MM.1S (cell line): ENCODE measurements at places on chromosomes 16 and 17.

DNA sequence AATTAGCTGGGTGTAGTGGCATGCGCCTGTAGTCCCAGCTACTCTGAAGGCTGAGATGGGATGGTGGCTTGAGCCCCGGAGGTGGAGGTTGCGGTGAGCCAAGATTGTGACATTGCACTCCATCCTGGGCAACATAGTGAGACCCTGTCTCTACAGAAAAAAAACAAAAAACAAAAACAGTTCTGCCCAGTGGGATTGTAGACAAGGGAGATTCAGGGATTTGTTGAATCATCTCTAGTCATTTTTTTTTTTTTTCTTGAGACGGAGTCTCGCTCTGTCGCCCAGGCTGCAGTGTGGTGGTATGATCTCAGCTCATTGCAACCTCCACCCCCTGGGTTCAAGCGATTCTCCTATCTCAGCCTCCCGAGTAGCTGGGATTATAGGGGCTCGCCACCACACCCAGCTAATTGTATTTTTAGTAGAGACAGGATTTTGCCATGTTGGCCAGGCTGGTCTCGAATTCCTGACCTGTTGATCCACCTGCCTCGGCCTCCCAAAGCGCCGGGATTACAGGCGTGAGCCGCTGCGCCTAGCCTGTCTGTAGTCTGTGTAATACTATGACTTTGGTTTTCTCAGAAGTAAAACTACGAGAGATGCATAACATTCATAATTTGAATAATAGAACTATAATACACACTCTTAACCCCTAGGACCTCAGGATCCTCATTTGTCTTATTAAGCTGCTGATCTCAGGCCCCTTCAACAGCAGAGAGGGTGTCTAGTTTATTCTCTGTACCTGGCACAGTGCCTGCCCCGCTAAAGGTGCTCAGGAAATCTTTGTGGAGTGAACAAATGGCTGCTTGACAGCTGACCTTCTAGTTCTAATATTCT, 1.4 kb downstream of the TEN1 start:
- H3K36me3 ChIP-seq = no peaks in the 10 kb centered on the region
- peak overlapping the region; percentile 95 for H3K4me3 ChIP-seq
- H3K27me3 ChIP-seq = no peaks in the 10 kb centered on the region
- H3K27ac ChIP-seq = peak overlapping the region; percentile 84; the same call in 1 of the 2 replicates
- no peak for DNase-seq

DNA sequence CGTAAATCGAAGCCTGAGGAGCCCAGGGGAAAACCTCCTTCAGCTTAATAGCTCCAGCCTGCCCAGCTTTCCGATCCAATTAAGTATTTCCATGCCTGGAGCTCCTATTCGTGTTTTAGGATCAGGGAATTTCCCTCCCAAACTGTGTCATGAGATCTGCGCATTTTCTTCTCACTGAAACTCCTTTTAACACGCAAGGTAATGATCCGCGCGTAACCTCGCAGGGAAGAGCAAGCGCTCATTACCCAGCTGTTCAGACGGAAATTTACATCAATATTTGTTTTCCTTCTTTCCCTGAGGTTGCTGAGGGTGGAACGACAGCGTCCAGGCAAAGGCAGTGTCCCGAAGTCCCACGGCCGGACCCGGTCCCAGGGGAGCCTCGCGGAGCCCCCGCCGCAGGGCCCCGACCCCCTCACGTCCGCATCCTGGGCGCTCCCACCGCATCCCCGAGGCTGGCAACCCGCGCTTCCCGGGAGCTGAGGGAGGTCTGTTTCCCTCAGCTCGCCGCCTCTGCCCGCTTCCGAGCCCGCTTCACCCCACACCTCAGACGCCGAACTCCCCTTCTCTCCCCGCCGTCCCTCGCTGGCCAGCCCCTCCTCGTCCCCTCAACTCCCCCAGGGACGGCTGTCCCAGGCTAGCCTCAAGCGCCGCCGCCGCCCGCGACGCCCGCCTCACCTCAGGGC, 415 bp downstream of the ABCA5 start:
- H3K4me3 ChIP-seq = peak overlapping the region; percentile 93
- H3K27ac ChIP-seq = peak overlapping the region; percentile 67; the same call in 1 of the 2 replicates
- H3K36me3 ChIP-seq = no peaks in the 10 kb centered on the region
- H3K27me3 ChIP-seq = no peaks in the 10 kb centered on the region
- peak; percentile 34 for DNase-seq
- peaks cover 13% of the 10 kb centered on the region for H3K4me1 ChIP-seq

GRCh38 chr16:30805370-30806169, 18.6 kb upstream of the ZNF629 start:
- H3K4me1 ChIP-seq = peaks cover 18% of the 10 kb centered on the region
- DNase-seq = peak; percentile 71
- peak overlapping the region; percentile 54; the same call in 1 of the 2 replicates for H3K27ac ChIP-seq

DNA sequence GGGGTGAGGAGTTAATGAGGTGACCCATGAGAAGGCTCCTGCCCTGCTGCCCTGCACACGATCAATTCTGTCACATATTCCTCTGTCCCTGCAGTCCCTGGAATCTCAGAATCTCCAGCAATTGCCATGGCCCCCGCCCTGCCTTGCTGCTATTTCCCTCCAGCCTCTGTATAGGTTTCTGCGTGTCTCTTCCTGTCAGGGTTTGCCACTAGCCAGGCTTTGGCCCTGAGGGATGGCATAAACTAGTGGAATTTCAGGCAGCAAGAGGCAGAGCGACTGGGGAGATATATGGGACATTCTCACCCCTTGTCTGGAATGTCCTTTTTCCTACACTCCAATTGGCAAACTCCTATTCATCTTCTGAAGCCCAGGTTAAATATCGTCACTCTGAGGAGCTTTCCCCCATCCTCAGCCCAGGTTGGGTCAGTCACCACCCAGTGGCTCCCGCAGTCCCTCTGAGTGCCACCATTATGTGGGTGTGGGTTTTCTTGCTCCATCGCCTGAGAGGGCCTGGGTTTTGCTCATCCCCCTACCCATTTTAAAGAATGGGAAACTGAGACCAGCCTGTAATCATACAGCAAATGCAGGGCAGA, 15.5 kb upstream of the NATD1 start:
- no peak overlapping the region for H3K4me3 ChIP-seq
- no peaks in the 10 kb centered on the region for H3K36me3 ChIP-seq
- H3K27me3 ChIP-seq = no peaks in the 10 kb centered on the region
- no peak for DNase-seq
